RPMI8226 (cell line): ENCODE measurements at places on chromosomes 2 and 18.
A peak's percentile ranks its signal among the peaks of the same experiment; 100 is the strongest.

GRCh38 chr2:192960945-192961344 is 766.2 kb upstream of the TMEFF2 start:
- DNase-seq, result no peak

GRCh38 chr2:85771486-85771885 is 17.7 kb downstream of the ATOH8 start:
- DNase-seq, result no peak

DNA sequence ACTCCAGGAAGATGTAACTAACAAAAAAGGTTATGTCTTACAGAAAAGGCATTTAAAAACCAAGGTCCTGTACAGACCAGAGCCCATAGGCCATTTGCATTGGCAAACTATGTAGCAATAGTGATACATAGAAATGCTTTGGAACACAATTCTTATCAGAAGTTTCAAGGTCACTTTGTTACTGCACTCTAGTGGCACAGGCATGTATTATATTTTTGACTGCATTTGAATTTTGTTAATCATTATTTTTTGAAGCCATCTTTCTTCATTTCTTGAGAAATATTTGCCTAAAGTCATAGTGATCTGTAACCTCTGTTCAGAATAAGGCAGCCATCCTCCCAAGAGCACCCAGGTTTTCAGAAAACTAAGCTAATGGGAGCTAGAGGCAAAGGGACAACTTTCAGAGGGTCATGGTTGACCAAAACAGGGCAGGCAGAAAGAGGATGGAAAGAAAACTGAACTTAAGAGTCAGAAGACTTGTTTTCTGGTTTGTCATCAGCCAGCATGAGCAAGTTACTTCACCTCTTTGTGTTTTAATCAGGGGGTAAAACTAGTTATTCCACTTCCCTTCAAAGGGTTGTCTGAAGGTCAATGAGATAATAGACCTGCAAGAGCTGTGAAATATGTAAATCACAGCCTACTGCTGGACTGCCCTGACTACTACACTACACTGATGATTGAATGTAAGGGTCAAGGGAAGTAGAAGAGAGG is 41.5 kb downstream of the SLC38A11 start:
- peak; percentile 17 for DNase-seq

GRCh38 chr18:58898010-58898799 is 33.5 kb downstream of the ZNF532 start:
- DNase-seq, result no peak

DNA sequence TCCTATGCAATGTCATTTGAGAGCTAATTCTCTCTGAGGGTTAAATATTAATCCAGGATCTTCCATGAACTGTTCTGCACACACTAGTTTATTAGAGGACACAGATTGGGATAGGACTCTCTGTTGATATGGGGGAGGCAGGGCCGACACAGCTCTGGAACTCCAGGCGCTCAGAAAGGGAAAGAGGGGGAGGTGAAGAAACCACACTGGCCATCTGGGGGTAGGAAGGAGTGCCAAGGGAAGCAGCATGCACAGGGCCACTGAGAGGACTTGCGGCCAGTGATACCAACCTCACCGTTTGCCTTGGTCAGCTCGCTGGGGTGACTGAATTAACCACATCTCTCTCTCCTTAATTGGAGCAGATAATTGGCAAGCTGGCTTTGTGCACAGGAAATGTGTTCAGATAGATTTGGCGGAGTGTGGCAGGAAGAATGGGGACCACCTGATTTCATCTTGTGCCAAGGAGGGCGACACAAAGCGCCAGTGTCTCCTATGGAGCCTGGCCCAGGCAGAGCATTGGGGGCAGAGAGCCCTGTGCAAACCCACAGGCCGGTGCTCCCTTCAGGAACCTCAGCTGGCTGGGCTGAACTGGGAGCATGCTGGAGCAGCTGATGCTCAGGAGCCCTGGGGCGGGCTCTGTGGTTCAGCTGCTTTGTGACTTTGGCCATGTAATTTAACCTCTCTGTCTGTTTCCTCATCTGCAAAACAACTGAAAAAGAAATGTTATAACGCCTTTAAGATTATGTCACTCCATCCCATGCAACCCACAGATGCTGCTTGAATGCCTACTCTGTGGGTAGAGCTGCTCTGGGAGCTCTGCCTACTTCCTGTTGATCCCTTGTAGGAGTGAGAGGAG is 114.7 kb upstream of the STON1 start:
- no peak for DNase-seq

- peak; percentile 57 for DNase-seq
Observed at GRCh38 chr2:237662671-237663093, 35.3 kb downstream of the LRRFIP1 start.

DNA sequence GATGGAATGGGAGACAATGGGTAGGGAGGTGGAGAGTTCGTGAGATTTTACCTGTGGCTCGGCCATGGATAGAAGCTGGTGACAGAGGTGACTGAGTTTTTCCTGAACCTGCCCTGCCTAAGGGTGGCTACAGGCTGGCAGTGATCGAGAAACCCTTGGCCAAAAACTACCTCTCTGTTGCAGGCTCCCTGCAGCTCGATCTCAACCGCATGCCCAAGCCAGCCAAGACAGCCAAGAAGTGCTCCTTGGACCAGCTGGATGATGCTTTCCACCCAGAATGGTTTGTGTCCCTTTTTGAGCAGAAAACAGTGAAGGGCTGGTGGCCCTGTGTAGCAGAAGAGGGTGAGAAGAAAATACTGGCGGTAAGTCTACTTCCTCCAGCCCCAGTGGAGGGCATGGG is 225.5 kb downstream of the DYSF start:
- DNase-seq, result no peak

- no peak for DNase-seq
Observed at GRCh38 chr2:160973991-160974390, 186.2 kb upstream of the TANK start.

GRCh38 chr2:38788306-38788705 is 10.3 kb downstream of the GEMIN6 start:
- no peak for DNase-seq

GRCh38 chr2:209526561-209526960 is 102.7 kb downstream of the MAP2 start:
- peak; percentile 75 for DNase-seq

DNA sequence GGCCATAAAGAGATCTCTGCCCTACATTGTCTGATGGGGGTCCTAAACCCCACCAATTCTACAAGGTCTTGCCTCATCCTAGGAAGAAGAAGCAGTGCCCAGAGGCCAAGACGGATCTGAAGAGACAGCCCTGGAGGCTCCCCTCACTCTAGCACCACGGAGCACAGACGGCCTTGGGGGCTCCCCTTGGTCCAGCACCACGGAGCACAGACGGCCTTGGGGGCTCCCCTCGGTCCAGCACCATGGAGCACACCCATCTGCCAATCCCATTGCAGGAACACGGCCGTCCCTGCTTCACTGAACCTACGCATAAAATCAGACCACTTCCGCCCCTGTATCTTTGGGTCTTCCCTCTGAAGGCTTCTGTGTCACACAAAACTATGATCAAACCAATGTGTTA is 215.1 kb upstream of the SALL3 start:
- DNase-seq, result no peak

DNA sequence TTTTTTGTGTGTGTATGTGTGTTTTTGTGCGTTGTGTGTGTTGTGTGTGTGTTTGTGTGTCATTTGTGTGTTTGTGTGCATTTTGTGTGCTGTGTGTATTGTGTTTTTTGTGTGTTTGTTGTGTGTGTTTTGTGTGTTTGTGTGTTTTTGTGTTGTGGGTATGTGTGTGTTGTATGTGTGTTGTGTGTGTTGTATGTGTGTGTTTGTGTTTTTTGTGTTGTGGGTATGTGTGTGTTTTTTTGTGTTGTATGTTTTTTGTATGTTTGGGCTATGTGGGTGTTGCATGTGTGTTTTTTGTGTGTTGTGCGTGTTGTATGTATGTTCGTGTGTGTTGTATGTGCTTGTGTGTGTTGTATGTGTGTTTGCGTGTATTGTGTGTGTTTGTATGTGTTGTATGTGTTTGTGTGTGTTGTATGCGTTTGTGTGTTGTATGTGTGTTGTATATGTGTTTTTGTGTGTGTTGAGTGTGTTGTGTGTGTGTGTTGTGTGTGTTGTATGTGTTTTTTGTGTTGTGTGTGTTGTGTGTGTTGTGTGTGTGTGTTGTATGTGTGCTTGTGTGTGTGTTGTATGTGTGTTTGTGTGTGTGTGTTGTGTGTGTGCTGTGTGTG is 275.3 kb downstream of the HRH4 start:
- DNase-seq, result no peak

GRCh38 chr2:237593596-237594320 is 3.2 kb upstream of the RAB17 start:
- no peak for DNase-seq

DNA sequence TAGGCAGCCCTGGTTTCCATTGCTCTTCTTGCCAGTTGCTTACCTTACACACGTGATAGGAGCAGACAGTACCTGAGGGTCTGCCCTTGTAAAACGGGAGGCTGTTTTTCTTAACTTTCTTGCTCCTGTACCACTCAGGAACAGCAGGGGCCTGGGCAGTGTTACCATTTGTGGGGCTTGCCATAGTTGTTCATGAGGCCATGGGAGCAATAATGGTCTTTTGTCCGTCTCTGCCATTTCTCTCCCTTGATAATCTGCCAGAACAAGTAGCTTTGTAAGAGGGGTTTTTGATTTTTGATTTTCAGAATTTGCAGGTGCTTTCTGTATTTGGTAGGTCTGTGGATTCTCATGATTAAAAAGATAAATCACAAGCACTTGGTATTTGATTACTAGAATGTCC is 259.0 kb downstream of the PHLPP1 start:
- DNase-seq, result no peak

GRCh38 chr2:39664232-39664887 is 1.4 kb upstream of the TMEM178A start:
- DNase-seq, result no peak

GRCh38 chr2:75833386-75833785 is 122.7 kb upstream of the GCFC2 start:
- DNase-seq, result no peak

DNA sequence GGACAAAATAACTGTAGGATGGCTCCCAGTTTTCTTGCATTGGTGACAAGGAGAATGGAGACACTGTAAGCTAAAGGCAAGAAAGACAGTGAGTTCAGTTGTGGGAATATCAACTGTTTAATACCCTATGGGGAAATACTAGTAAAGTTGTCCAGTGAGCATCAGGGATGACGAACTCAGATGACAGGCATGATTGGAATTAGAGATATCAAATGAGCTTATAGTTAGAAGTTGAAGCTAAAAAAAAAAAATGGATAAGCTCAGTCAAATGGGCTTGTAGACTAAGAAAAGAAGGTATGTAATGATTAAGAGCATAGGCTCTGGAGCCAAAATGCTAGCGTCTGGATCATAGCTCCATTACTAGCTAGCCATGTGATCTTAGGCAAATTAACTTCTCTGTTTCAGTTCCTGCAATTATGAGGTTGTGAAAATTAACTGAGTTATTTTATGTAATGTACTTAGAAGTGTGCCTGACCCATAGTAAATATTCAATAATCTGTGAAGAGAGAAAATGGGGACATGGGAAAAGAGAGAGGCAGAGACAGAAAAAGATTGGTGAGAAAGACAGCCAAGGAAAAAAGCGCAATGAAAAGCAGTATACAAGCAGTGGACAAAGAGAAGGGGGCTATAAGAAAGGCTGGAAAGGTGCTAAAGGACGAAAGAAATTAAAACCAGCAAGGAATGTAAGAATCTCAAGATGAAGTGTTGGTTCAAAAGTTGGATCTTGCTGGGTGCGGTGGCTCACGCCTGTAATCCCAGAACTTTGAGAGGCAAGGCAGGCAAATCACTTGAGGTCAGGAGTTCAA is 95.7 kb upstream of the SLC39A10 start:
- peak; percentile 21 for DNase-seq

DNA sequence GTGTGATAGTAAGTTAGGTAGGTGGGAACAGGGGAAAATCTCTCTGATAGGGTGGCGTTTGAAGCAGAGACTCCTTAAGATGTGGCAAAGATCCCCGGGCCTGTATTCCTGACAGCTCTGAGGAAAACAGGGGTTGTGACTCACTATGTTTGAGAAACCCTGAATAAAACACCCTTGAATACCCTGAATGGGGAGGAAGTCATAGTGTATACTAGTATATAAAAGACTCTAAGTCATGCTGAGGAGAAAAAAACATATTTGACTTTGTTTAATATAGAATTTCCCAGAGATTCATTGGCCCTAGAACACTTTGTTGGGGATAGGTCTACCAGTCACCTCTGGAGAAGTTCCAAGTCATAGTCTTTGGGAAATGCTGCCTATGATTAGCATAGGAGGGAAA is 590.9 kb downstream of the IRS1 start:
- DNase-seq, result no peak

DNA sequence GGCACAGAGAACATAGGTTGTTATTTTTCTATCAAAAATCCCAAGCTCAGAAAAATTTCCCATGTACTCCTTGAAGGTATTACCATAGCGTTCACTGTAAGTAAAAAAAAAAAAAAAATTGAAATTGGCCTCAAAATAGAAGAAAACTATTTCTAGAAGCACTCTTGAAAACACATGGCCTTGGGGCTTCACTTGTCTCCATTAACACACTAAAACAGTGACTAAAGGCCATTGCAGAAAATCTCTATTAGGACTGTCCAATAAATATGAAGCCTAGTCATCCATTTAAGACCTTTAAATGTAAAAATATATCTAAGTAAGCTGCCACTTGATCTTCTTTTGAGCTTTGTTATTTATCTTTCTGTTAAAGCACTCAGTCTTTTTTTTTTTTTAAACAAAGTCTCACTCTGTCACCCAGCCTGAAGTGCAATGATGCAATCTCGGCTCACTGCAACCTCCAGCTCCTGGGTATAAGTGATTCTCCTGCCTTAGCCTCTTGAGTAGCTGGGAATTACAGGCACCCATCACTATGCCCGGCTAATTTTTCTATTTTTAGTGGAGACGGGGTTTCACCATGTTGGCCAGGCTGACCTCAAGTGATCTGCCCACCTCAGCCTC is 35.8 kb downstream of the CCDC68 start:
- no peak for DNase-seq

- DNase-seq, result no peak
Observed at GRCh38 chr2:220499225-220499624, 871.8 kb downstream of the SLC4A3 start.

GRCh38 chr18:68034296-68034695 is 517.8 kb upstream of the DSEL start:
- no peak for DNase-seq

GRCh38 chr2:174774886-174775285 is 10.6 kb upstream of the CHRNA1 start:
- no peak for DNase-seq

GRCh38 chr2:174892546-174892945 is 112.6 kb downstream of the CHN1 start:
- DNase-seq, result no peak

GRCh38 chr2:234374150-234374508 is 122.8 kb downstream of the ARL4C start:
- DNase-seq, result no peak

- no peak for DNase-seq
Observed at GRCh38 chr2:111235192-111236015, 114.7 kb downstream of the BCL2L11 start.

- DNase-seq, result no peak
Observed at GRCh38 chr2:56473524-56473923, 289.7 kb downstream of the CCDC85A start.
